ENCODE measurements at places on chromosomes 7 and 10. TPM values are rescaled to one million over a fixed set of nuclear protein-coding genes. Genes with fewer than 3 reads are reported as not detected.
A peak's percentile ranks its signal among the peaks of the same experiment; 100 is the strongest.

DNA sequence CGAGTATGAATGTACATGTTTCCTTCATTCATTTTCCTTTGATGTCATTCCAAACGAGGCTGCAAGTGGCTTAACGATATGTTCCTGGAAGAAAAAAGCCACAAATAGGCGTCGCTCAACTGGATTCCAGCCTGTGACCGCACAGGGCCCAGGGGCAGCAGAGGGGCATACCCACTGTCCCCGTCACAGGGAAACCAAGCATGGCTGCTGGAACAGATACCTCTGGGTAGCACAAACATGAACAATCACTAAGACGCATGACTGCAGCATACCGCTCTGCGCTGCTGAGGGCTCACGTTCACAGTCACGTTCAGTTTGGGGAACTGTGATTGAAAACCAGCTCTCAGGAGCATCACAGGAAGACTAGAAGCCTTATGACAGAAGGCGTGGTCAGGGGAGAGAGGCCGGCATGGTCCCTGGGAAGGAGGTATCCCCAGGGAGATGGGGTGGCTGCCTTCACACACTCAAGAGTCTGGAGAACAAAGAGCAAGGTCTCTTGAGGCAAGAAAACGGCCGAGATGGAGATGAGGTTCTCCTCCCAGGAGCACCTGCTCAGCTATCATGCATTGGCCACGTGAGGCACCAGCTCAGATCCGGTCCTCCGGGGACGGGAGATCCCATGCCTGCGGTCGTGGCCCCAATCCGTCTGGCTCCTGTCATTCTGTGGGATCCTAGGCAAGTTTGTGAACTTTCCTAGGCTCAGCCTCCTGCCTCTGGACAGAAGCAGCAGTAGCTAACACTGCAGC is 213.6 kb downstream of the DIP2C start:
- no peak overlapping the region for H3K27ac ChIP-seq
- no peaks in the 10 kb centered on the region for H3K4me1 ChIP-seq
- H3K4me3 ChIP-seq = no peak overlapping the region
- no peaks in the 10 kb centered on the region for H3K36me3 ChIP-seq
- no peak for DNase-seq
- no peaks in the 10 kb centered on the region for H3K27me3 ChIP-seq

Gene HOXA9
- total RNA-seq = 26.4 TPM

DNA sequence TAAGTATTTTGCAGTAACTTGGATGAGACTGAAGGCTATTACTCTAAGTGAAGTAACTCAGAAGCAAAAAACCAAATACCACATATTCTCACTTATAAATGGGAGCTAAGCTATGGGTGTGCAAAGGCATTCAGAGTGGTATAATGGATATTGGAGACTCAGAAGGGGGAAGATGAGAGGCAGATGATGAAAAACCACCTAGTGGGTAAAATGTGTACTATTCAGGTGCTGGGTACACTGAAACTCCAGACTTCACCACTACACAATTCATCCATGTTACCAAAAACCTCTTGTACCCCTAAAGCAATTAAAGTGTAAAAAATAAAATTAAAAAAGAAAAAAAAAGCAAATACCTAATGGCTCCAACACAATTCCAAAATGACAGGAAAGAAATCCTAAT is 351.7 kb downstream of the NXPH1 start:
- no peaks in the 10 kb centered on the region for H3K36me3 ChIP-seq
- no peak for DNase-seq
- H3K27ac ChIP-seq = no peak overlapping the region
- no peaks in the 10 kb centered on the region for H3K27me3 ChIP-seq
- H3K4me1 ChIP-seq = no peaks in the 10 kb centered on the region

Gene LRRTM3
- total RNA-seq = not detected

Gene ZMYND11
- 92.7 TPM for total RNA-seq

DNA sequence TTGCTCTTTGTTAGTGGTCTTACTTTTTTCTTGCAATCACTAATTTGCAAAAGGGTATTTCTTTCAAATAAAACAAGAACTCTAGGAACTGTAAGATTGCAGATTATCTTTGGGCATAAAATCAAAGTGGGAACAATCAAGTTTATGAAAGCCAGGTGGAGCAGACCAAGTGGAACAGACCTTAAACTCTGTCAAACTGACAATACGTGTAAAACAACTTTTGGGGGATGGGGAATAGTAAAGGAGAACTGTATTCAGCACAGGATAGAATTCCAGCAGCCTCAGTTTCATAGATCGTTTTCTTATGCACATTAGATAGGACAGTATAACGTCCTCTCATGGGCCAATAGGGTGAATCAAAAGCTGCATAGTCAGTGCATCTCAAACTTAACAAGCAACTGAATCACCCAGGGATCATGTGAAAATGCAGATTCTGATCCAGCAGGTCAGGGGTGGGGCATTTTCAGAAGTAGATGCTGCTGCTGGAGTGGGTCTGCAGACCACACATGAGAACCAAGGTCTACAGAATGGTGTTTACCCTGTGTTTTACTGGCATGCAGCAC is 120.7 kb downstream of the PIP4K2A start:
- H3K4me3 ChIP-seq = no peak overlapping the region
- H3K27ac ChIP-seq = no peak overlapping the region
- DNase-seq = no peak
- no peaks in the 10 kb centered on the region for H3K27me3 ChIP-seq
- H3K4me1 ChIP-seq = no peaks in the 10 kb centered on the region

- H3K4me1 ChIP-seq = no peaks in the 10 kb centered on the region
- peak within 1 kb of the TSS; percentile 64 for H3K27ac ChIP-seq
- no peaks in the 10 kb centered on the region for H3K36me3 ChIP-seq
- DNase-seq = peak; percentile 65
- peaks cover 44% of the 10 kb centered on the region for H3K27me3 ChIP-seq
Measured at GRCh38 chr10:129963641-129964501, at the start of gene EBF3. TSS of gene EBF3 (minus strand) at chr10:129964274. CDS start at chr10:129963768, 506 bp downstream.

Gene CDH23
- total RNA-seq = 42.4 TPM

DNA sequence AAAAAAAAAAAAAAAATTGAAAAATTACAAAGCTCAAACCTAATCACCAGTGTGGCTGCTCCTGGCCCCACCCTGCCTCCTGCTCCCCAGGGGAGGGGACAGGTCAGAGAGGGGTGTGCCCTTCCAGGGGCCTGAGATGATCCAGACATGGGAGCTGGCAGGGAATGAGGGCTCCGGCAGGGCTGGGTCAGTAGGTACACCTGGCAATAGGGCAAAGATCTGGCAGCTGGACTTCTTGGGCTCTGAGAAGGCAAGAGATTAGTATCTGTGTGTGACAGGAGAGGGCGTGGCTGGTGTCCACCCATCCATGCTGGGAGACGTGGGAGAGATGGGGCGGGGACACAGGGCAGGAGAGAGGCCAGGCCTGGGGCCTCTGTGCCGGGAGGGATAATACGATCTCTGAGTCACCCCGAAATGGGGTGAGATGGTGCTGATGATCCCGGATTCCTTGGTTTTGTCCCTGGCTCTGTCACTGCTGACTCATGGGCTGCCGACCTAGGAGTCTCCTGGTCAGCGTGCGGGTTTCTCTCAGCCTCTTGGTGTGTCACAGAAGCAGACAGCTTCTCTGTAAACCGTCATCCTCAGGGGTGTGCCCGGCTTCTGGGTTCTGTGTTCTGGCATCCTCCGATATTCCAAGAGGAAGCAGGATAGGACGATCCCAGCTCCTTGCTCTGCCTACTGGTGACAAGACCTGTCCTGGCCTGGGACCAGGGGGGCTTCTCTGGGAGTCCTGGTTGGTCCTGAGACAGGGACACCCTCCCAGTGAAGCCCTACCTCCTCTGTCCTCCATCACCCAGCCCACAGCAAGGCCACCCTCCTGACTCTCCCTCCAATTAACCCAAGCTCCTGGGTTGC is 8.2 kb upstream of the CLDN4 start:
- H3K27me3 ChIP-seq = no peaks in the 10 kb centered on the region
- H3K4me1 ChIP-seq = no peaks in the 10 kb centered on the region
- H3K27ac ChIP-seq = no peak overlapping the region
- DNase-seq = peak; percentile 50

- no peaks in the 10 kb centered on the region for H3K36me3 ChIP-seq
- H3K4me3 ChIP-seq = no peak overlapping the region
- no peak overlapping the region for H3K27ac ChIP-seq
- H3K27me3 ChIP-seq = no peaks in the 10 kb centered on the region
Measured at GRCh38 chr7:87094322-87094721, 34.9 kb upstream of the ELAPOR2 start.

DNA sequence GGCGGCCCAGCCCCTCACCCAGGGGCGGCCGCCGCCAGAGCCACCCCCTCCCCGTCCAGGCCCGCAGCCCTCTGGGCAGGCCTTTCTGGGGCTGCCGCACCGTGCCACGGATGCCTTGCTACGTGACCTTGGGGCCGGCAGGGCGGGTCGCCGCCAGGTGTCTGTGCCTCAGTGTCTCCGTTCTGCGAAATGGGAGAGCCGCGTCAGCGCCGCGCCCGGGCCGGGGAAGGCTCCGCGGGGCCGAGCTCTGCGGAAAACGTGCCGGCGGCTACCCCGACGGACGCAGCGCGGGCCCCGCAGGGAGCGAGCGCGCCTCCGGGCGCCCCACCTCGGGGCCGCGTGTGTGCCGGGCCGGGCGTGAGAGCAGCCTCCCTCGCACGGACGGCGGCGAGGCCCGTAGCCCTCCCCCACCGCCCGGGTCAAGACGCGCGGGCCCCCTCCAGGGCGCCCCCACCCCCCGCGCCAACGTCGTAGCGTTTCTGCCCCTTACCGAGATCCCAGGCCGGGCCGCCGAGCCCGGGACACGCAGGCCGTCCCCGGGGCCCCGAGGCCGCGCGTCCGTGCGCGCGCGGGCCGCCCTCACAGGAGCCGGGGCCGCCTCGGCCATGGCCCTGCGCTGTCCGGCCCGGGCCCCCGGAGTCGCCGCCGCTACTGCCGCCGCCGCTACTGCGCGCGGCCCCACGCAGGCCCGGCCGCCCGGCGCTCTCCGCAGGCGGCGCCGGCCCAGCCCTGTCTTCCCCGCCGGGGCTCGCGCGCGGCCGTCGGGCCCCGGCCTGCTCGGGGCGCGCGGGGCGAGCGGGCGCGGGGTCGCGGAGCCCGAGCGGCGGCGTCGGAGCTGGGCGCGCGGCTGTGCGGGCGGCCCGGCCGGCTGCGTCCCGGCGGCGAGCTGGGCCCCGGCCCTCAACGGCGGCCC is 1.1 kb downstream of the ZNF777 start:
- no peak for DNase-seq
- no peaks in the 10 kb centered on the region for H3K27me3 ChIP-seq
- peak overlapping the region; percentile 35 for H3K4me3 ChIP-seq
- H3K4me1 ChIP-seq = no peaks in the 10 kb centered on the region
- H3K27ac ChIP-seq = peak overlapping the region; percentile 43

GRCh38 chr7:75642810-75643486 is 95.8 kb downstream of the HIP1 start:
- no peaks in the 10 kb centered on the region for H3K4me1 ChIP-seq
- DNase-seq = no peak
- no peak overlapping the region for H3K27ac ChIP-seq
- H3K27me3 ChIP-seq = no peaks in the 10 kb centered on the region
- H3K36me3 ChIP-seq = no peaks in the 10 kb centered on the region

Gene DGKB
- 4.4 TPM for total RNA-seq

- no peak within 1 kb of the TSS for H3K27ac ChIP-seq
- no peaks in the 10 kb centered on the region for H3K36me3 ChIP-seq
- no peak within 1 kb of the TSS for H3K4me3 ChIP-seq
- H3K4me1 ChIP-seq = no peaks in the 10 kb centered on the region
- no peaks in the 10 kb centered on the region for H3K27me3 ChIP-seq
Measured at GRCh38 chr7:134548877-134549276, at the start of gene AKR1B15. TSS of gene AKR1B15 (plus strand) at chr7:134549110. CDS start at chr7:134564620, 15,510 bp downstream.

- no peaks in the 10 kb centered on the region for H3K4me1 ChIP-seq
- H3K36me3 ChIP-seq = no peaks in the 10 kb centered on the region
- no peak for DNase-seq
- no peak overlapping the region for H3K4me3 ChIP-seq
- no peaks in the 10 kb centered on the region for H3K27me3 ChIP-seq
- no peak overlapping the region for H3K27ac ChIP-seq
Measured at GRCh38 chr7:108166687-108167086, 36.5 kb upstream of the LAMB4 start.

DNA sequence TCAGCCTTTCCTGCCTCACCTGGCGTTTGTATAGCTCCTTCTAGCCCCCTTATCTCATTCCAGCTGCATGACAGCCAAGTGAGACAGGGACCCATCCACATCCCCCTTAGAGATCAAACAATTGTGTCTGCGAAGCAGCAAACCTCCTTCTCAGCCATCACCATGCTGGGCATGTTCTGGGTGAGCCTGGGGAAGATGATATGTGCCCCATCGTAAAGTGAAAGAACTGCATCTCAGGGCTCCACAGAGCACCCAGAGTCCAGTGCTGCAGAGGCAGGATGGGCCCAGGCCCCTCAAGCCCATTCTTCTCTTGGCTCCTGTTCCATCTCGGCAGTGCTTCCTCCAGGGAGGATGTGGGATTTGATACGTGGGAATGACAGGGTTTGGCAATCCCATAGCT is 43.2 kb downstream of the FIGNL1 start:
- no peaks in the 10 kb centered on the region for H3K27me3 ChIP-seq
- H3K27ac ChIP-seq = no peak overlapping the region
- no peaks in the 10 kb centered on the region for H3K36me3 ChIP-seq
- H3K4me1 ChIP-seq = no peaks in the 10 kb centered on the region

Gene XRCC2
- not detected for total RNA-seq

DNA sequence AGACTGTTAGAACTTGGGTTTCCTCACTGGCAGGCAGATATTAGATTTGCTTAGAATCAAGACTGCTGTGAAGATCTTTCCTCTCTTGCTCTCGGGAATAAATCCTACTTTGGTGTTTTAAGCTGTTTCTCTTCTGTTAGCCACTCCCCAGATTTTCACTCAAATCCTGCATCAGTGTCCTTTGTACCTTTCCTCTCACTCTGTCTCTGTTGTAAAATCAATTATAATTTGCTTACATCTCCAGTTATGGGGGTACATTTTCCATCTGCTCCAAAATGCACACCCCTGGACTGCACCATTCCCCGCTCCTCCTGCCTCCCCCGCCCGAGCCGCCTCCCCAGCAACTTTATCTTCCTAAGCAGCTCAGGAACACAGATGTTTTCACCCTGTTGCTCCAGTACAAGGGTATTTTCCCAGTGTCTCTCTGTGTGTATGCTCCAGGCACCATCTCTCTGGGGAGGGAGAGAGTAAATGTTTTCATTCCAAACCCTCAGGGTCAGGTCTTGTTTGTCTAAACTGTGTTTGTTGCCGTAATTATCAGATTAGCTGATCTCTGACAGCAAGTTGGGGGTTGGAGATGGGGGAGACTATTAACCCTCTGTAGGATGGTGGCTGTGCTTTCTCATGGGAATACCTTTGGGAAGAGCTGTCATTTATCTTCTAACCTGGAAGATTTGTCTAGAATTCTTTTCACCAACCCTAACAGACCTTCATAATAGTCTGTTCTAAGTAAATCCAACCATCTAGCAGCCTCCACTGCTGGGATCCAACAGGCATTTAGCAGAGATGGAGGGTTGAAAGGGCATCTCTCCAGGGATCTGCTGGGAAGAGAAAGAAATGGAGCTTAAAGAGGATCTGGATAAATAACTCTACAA is 20.4 kb upstream of the GOT1 start:
- DNase-seq = no peak
- H3K36me3 ChIP-seq = no peaks in the 10 kb centered on the region
- H3K4me3 ChIP-seq = no peak overlapping the region
- no peaks in the 10 kb centered on the region for H3K4me1 ChIP-seq
- H3K27ac ChIP-seq = peak overlapping the region; percentile 41
- no peaks in the 10 kb centered on the region for H3K27me3 ChIP-seq
